Myocyte (in vitro differentiated cells): ENCODE measurements at places on chromosomes 4 and X. TPM values are rescaled to one million over a fixed set of nuclear protein-coding genes. Genes with fewer than 3 reads are reported as not detected.

Gene RPS6KA6
- 3.6 and 7.7 TPM in 2 replicates for total RNA-seq

Gene AR
- 22.8 and 24.1 TPM in 2 replicates for total RNA-seq

Gene ERAS
- total RNA-seq = not detected in 2 replicates

Gene USP17L19
- total RNA-seq = not detected in 2 replicates

Gene ODAPH
- 0.13 TPM in 1 of 2 replicates, not detected in the other for total RNA-seq

Gene FHIP1A
- total RNA-seq = 1.2 and 9.9 TPM in 2 replicates

Gene FRMPD3
- 0.05 TPM in 1 of 2 replicates, not detected in the other for total RNA-seq

Gene GPAT3
- total RNA-seq = 13.0 and 15.2 TPM in 2 replicates

Gene TBL1X
- 6.0 and 11.4 TPM in 2 replicates for total RNA-seq

Gene EVC2
- total RNA-seq = 10.8 and 11.6 TPM in 2 replicates

Gene XAGE1A
- total RNA-seq = not detected in 2 replicates

Gene KDM6A
- total RNA-seq = 10.2 and 10.7 TPM in 2 replicates

Gene RWDD4
- 50.6 and 65.1 TPM in 2 replicates for total RNA-seq
